ENCODE measurements at places on chromosomes 4 and X.

GRCh38 chr4:75036046-75036830, 103.3 kb downstream of the PARM1 start:
- no peak for DNase-seq

- DNase-seq, result no peak
Observed at GRCh38 chr4:139886798-139887197, 221.2 kb downstream of the MGST2 start.

DNA sequence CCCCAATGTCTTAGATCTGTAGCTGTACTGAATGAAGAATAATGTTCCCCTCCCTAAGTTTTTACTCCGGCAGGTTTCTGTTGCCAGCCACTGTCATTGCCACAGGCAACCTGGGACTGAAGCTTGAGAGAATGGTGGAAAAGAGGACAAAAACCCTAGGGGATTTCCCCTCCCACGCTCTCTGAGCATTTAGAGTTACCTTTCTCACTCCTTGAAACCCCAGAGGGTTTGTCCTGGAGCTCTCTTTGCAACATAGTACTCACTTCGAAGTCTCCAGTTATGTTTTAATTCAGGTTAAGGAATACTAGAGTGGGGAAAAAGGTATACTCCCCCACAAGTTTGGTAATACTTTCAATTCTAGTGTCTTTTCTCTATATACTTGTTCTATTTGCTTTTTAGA, 31.5 kb downstream of the F8 start:
- DNase-seq, result no peak

GRCh38 chr4:105092356-105092755, 54.3 kb upstream of the TET2 start:
- DNase-seq, result no peak

GRCh38 chr4:3851211-3851610, 85.0 kb downstream of the ADRA2C start:
- DNase-seq, result no peak
